ENCODE measurements at places on chromosomes 5 and 9. TPM values are rescaled to one million over a fixed set of nuclear protein-coding genes. Genes with fewer than 3 reads are reported as not detected.

The SDHA gene
- total RNA-seq: 66.2 TPM

The PCDHGA7 gene
- 0.51 TPM for total RNA-seq

The FLT4 gene
- 0.91 TPM for total RNA-seq

The SAPCD2 gene
- 0.32 TPM for total RNA-seq

The STING1 gene
- 25.0 TPM for total RNA-seq

The MSMP gene
- total RNA-seq: not detected

The PITX1 gene
- 7.4 TPM for total RNA-seq

The ZDHHC11 gene
- 2.0 TPM for total RNA-seq

The PCDHB16 gene
- 2.9 TPM for total RNA-seq

The ACOT12 gene
- 6.5 TPM for total RNA-seq

The PCDHB8 gene
- total RNA-seq: 2.9 TPM

The TEX48 gene
- not detected for total RNA-seq

The PTBP3 gene
- 23.1 TPM for total RNA-seq

The KIAA1958 gene
- total RNA-seq: 66.7 TPM

The SMIM33 gene
- total RNA-seq: 0.16 TPM
